Smooth muscle cell of trachea (primary cell): ENCODE measurements at places on chromosomes 5 and 9. TPM values are rescaled to one million over a fixed set of nuclear protein-coding genes. Genes with fewer than 3 reads are reported as not detected.

Gene IL13
- not detected in 2 replicates for total RNA-seq

Gene EIF4E1B
- total RNA-seq = not detected in 2 replicates

Gene LCN1
- not detected in 2 replicates for total RNA-seq

Gene LCN10
- total RNA-seq = not detected in 2 replicates

Gene MAMDC4
- total RNA-seq = 1.3 and 5.5 TPM in 2 replicates

Gene FOCAD
- total RNA-seq = 76.9 and 121 TPM in 2 replicates

Gene ITK
- total RNA-seq = not detected in 2 replicates

Gene RHOBTB3
- total RNA-seq = 172 and 187 TPM in 2 replicates

Gene TTC23L
- under 0.01 and 0.87 TPM in 2 replicates for total RNA-seq

Gene DAPK1
- total RNA-seq = 2.9 and 10.3 TPM in 2 replicates

Gene IFNK
- not detected in 2 replicates for total RNA-seq

Gene DAP
- total RNA-seq = 54.9 and 74.9 TPM in 2 replicates

Gene CCNJL
- total RNA-seq = 0.15 and 0.17 TPM in 2 replicates

Gene SH3TC2
- total RNA-seq = 1.5 and 3.3 TPM in 2 replicates

Gene SAPCD2
- total RNA-seq = 1.5 and 8.0 TPM in 2 replicates

Gene SPINK4
- total RNA-seq = not detected in 2 replicates

Gene C6
- not detected in 2 replicates for total RNA-seq

Gene GPX8
- 124 and 134 TPM in 2 replicates for total RNA-seq

Gene CCNI2
- not detected in 2 replicates for total RNA-seq

Gene ENTPD2
- total RNA-seq = not detected in 2 replicates

Gene DAB2
- total RNA-seq = 188 and 199 TPM in 2 replicates

Gene EXD3
- 14.0 and 19.4 TPM in 2 replicates for total RNA-seq

Gene FGF1
- total RNA-seq = 2.6 and 5.1 TPM in 2 replicates

Gene TNFSF8
- total RNA-seq = not detected in 2 replicates

Gene FCN2
- not detected in 2 replicates for total RNA-seq

Gene DMRTA1
- total RNA-seq = 1.2 and 1.3 TPM in 2 replicates

Gene POU5F2
- 0.99 and 1.9 TPM in 2 replicates for total RNA-seq

Gene ADGRD2
- total RNA-seq = not detected in 2 replicates

Gene PCDHA3
- 0.15 and 0.17 TPM in 2 replicates for total RNA-seq

Gene HTR1A
- not detected in 2 replicates for total RNA-seq

Gene TAF11L5
- total RNA-seq = not detected in 2 replicates

Gene CD72
- total RNA-seq = 2.0 and 3.5 TPM in 2 replicates

Gene FLT4
- total RNA-seq = under 0.01 and 0.15 TPM in 2 replicates

Gene ARSK
- total RNA-seq = 11.7 and 12.7 TPM in 2 replicates

Gene SCGB3A1
- total RNA-seq = not detected in 2 replicates

Gene PPP1R26
- total RNA-seq = 6.7 and 10.3 TPM in 2 replicates
